ENCODE measurements at places on chromosomes 12 and 14. TPM values are rescaled to one million over a fixed set of nuclear protein-coding genes. Genes with fewer than 3 reads are reported as not detected.

DNA sequence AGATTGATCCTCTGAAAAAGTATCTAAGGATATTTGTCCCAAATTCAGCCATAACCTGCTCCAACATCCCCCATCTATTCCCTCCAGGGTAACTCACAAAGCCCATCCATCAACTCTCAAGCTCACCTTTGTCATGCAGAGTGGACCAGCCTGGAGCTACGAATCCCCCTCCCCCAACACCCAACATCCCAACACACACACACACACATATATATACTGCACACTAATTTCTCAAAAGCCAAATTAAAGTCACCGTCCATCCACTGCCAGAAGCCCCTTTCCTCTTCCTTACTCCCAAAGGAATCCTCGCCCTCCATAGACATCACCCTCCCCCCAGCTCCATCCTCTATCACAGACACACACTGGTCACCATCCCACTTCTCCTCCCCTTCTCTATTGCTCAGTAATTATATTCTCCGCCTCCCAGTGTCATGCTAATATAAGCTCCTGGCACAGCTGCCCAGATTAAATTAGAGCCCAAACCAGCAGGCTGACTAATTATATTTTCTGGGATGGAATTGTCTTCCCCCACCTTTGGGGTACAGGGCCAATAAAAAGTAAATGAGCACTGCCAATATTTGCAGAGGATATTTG lies 13.5 kb upstream of the TESPA1 start:
- DNase-seq = no peak

Gene FOXM1
- 12.4 TPM for total RNA-seq

- DNase-seq = no peak
Measured at GRCh38 chr14:64442300-64442988, 22.9 kb upstream of the AKAP5 start.

GRCh38 chr12:14678547-14679150 lies 17.8 kb downstream of the GUCY2C start:
- DNase-seq = no peak

DNA sequence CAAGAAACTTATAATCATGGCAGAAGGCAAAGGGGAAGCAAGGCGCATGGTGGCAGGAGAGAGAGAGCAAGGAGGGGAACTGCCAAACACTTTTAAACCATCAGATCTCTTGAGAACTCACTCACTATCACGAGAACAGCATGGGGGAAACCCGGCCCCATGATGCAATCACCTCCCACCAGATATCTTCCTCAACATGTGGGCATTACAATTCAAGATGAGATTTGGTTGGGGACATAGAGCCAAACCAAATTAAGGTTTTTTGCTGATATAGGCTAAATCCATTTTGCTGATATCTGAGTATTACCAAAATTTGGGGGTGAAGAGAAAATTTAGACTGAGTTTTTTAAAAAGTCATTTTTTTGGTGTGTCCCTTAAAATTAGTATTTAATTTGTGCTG lies 54.9 kb upstream of the TMX1 start:
- DNase-seq = no peak

Gene KRT3
- total RNA-seq = not detected

GRCh38 chr14:70576891-70577290 lies 23.6 kb downstream of the MED6 start:
- no peak for DNase-seq

GRCh38 chr14:35180179-35180578 lies 57.8 kb downstream of the PRORP start:
- DNase-seq = no peak

- peak; percentile 71 for DNase-seq
Measured at GRCh38 chr12:102740141-102740955, 176.7 kb downstream of the PAH start.

DNA sequence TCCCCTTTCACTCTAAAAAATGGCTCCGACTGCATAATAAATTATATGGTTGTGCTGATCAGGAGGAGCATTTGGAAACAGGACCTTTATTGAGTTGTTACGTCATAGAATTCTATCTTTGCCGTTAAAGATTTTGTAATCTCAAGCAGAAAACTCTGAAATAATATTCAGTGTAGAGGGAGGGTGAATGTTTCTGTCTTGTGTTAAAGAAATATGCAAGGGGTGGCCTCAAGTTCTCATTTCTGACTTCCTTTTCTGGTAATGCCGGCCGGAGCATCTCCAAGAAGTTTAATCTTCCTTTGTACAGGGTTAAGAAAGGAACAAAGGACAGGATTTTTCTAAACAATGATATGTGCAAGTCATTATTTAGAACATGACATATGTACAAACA lies 165.1 kb downstream of the SLC38A4 start:
- DNase-seq = peak; percentile 52

Gene TMEM117
- 19.1 TPM for total RNA-seq

DNA sequence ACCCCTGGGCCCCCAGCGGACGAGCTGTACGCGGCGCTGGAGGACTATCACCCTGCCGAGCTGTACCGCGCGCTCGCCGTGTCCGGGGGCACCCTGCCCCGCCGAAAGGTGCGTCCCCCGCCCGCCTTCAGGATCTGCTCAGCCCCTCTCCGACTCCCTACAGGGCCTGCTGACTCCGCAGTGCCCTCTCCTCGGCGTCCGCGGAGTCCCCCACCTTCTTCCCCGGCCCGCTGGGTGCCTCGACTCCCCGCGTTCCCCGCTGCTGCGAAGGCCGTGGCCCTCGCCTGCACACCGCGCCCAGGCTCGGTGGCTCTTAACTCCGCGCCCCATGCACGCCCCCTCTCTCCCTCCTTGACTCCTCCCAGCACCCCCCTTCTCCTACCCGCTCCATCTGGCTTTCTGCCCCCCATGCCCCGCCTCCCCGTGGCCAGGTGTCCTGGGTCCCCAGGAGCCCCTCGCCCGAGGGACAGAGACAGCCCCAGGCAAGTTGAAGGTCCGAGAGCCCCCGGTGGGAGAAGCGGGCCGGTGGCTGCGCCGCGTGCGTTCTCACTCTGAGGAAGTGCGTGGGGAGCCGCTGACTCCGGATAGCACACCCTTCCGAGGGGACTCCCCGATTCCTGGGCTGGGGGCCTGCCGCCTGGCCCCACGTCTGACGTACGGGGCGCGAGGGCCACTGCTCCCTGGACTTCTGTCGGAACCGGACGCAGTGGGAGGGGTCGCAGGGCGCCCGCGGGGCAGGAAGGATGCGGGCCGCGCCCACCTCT lies 594 bp downstream of the TAMALIN start:
- peak; percentile 42 for DNase-seq

GRCh38 chr12:8844665-8845064 lies 22.2 kb downstream of the A2ML1 start:
- DNase-seq = no peak

Gene PIANP
- not detected for total RNA-seq

DNA sequence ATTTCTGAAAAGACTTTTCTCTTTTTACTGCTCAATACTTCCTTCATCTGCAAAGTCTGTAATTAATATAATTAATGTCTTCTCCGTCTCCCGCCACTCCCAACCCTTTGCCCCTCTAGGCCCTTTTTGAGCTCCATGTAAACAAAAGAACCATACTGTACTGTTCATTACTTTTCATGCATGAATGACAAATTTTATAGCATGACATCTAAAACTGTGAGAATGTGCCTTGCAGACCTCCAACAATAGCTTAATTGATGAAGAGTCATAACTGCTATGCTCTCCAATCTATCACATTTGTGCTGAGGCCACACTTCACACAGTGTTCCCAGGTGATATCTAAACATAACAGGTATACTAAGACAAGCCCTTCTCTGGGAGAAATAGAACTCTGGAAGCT lies 1122.7 kb upstream of the ATXN7L3B start:
- DNase-seq = no peak

- peak; percentile 79 for DNase-seq
Measured at GRCh38 chr14:29584992-29585391, 342.7 kb downstream of the PRKD1 start.

DNA sequence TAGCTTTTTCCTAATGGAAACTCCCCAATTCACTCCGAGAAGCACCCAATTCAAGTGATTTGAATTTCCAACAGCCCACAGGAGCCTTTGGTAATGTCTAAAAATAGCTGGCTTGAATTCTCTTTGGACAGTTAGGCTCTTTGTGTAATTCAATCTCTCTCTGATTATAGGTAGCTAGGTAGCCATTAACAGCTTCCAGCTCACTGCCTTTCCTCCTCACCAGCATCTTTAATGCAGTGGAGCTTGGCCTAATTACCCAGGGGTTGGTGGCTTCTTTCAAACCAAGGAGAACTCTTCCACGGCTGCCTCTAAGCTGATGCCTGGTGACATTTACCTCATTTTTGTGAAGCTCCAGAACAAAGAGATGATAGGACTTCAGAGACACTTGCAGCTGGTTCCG lies 86.4 kb downstream of the WSCD2 start:
- DNase-seq = no peak

GRCh38 chr12:112950701-112951100 lies 12.4 kb downstream of the OAS3 start:
- DNase-seq = no peak

GRCh38 chr12:33205981-33206380 lies 233.6 kb downstream of the SYT10 start:
- no peak for DNase-seq

GRCh38 chr14:69716478-69717187 lies 50.3 kb upstream of the SRSF5 start:
- DNase-seq = peak; percentile 90

GRCh38 chr12:120094485-120094884 lies 22.1 kb downstream of the RAB35 start:
- no peak for DNase-seq

DNA sequence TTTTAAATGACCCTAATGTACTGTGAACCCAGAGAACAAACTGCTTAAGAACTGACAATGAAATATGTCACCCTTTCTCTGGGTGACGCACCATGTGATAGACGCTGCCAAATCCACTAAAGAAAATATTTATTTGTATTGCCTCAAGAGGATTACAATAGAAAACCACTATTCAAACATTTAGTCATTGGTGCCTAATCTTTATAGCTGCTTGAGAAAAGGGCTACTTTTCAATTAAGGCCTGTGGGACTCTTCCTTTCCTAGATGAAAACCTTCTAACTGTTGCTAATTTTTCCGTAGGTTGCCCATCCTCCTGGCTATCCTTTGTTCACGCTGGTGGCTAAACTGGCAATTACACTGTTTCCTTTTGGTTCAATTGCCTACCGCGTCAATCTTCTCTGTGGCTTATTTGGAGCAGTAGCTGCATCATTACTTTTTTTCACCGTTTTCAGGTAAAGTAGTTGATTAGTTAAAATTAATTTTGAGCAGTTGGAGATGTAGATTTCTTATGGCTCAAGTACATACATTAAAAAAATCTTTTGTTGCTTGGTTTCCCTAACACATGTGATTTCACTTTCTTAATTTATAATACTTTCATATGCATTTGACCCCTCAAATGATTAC lies 6.0 kb downstream of the TMEM260 start:
- DNase-seq = no peak

Gene SIX1
- total RNA-seq = 11.7 TPM

GRCh38 chr12:65800937-65801336 lies 23.3 kb upstream of the HMGA2 start:
- DNase-seq = peak; percentile 77

Gene CHMP4A
- 32.1 TPM for total RNA-seq

DNA sequence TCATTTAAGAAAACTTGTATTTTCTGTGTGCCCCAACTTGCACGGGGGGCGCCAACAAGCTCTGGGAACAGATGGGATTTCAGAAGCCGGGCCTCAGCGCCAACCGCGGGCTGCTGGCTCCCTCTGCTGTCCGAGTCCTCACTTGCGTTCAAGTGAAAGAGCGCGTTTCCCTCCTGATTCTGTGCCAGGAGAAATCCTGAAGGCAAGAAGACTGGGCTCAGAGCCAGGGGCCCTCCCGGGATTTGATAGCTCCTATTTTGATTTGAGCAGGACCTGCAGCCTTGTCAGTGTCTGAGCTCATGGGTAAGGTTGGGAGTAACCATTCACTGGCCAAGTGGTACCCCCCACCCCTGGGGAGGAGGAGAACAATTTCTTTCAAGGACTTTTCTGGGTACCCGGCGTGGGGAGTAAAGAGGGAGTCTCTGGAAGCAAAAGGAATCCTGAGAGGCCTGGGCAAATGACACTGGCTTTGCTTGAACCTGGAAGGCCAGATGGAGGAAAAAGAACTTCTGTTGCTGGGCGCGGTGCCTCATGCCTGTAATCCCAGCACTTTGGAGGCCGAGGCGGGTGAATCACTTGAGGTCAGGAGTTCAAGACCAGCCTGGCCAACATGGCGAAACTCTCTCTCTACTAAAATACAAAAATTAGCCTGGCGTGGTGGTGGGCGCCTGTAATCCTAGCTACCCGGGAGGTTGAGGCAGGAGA lies 179.0 kb upstream of the RGS6 start:
- DNase-seq = peak; percentile 91

DNA sequence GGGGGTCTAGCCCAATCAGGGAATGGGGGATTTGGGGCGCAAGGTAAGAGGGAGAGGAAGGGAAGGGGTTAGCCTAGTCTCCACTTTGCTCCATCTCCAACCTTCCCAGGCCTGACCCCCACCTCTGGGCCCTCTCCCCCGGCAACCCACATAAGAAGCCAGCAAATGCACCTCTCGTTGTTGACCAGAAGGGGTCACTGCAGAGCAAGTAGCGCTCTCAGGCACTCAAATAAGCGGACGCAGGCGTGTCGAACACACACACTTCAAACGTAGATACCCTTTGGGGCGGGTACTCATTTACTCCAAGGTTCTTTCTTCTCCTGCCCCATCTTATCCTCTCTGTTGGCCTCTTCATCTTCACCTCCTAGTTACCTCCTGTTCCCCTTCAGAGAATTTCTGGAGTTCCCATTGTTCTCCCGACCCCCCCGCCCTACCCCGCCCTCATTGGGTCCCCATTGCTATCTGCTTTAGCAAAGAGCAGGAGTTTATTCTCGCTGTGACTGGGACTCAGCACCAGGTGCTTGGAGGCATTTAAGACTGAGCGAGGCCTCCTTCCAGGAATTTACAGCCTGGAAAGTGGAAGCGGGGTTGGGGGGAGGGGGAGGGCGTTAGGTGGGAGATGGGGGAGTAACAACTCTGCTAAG lies 1.5 kb upstream of the SRRM4 start:
- peak; percentile 62 for DNase-seq

DNA sequence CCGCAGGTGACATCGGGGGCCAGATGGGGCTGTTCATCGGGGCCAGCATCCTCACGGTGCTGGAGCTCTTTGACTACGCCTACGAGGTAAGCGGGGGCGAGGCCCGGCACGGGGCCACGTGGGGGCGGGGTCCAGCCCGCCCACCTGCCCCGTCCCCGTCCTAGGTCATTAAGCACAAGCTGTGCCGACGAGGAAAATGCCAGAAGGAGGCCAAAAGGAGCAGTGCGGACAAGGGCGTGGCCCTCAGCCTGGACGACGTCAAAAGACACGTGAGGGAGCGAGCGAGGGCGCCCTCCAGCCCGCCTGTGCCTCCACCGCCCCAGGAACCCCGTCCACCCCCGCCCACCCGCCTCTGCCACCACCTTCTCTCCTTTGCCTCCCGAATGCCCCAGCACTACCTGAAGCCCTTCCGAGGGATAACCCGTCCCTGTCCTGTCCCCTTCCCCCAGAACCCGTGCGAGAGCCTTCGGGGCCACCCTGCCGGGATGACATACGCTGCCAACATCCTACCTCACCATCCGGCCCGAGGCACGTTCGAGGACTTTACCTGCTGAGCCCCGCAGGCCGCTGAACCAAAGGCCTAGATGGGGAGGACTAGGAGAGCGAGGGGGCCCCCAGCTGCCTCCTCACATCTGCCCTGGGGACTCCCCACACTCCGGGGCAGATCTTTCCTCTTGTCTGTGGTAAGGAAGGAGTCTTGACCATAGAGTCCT lies 3.9 kb upstream of the SMARCD1 start:
- DNase-seq = no peak

All from GM23248 (cell line).